Progenitor cell of endocrine pancreas (in vitro differentiated cells): ENCODE measurements at places on chromosomes 2 and 18. TPM values are rescaled to one million over a fixed set of nuclear protein-coding genes. Genes with fewer than 3 reads are reported as not detected.

HDHD2 gene
- 47.2 and 57.0 TPM in 2 replicates for total RNA-seq

RFX8 gene
- not detected in 2 replicates for total RNA-seq

DNA sequence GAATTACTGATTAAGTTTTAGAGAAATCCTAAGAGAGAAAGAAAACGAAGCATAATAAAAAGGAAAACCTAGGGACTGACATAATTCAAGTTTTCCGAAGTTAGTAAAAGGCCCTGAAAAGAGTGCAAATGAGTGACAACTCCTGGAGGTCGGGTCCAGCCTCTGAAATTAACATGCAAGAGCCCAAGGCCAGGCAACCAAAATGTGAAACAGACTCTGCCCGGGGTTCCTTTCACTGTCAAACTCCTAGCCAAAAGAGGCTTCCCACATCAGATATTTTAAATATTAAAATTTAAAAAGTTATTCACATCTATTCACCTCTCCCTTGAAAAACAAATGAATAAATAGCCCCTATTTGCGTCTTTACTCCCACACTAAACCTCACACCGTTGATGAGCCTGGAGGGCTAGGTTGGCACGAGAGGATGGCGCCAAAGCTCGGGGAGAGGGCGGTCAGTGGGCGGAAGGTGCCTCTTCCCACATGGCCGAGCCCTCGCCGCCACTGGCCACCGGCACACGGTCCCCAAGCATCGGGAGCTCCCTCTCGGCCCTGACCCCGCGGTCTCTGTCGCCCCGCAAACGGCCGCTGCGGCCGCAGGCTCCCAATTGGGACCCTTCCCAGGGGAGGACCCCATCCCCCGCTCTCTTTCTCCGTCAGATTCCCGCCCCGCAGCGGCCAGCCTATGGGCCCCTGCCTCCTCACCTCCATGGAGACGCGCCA, 630 bp downstream of the PPM1G start:
- peak overlapping the region; percentile 88 for H3K4me3 ChIP-seq
- H3K27me3 ChIP-seq = peaks cover 7% of the 10 kb centered on the region
- peaks cover 18% of the 10 kb centered on the region for H3K4me1 ChIP-seq

GRCh38 chr18:9209279-9209678, 72.7 kb downstream of the ANKRD12 start:
- H3K27me3 ChIP-seq = no peaks in the 10 kb centered on the region
- H3K36me3 ChIP-seq = peaks cover 9% of the 10 kb centered on the region
- no peak for DNase-seq
- H3K4me1 ChIP-seq = no peaks in the 10 kb centered on the region

GRCh38 chr2:187686416-187687024, 132.3 kb upstream of the TFPI start:
- H3K4me1 ChIP-seq = no peaks in the 10 kb centered on the region
- H3K27ac ChIP-seq = no peak overlapping the region
- H3K36me3 ChIP-seq = no peaks in the 10 kb centered on the region
- no peak for DNase-seq
- no peaks in the 10 kb centered on the region for H3K27me3 ChIP-seq

DNA sequence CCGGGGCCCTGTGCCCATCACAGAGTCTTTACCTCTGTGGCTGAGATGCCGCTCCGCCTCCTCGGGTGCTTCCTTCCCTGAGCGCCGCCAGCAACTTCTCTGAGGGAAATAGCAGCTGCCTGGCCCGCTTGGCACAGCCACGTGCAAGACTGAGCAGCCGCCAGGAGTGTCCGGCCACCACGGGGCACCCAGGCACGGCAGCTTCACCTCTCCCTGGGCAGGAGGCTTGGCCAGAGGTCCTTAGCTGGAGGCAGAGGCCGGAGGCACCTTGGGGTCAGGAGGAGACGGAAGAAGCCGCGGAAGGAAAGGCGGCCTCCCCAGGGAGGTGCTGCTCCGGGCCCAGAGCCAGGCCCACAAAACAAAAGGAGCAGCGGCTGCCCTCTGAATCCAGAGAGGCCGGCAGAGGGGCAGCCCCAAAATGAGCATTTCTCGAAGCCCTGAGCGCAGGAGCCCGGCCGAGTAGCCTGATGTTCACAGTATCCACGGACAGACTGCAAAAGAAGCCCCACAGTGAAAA, 6.0 kb upstream of the LIMS2 start:
- no peak overlapping the region for H3K4me3 ChIP-seq
- no peak for DNase-seq
- H3K4me1 ChIP-seq = no peaks in the 10 kb centered on the region
- H3K27me3 ChIP-seq = peaks cover 49% of the 10 kb centered on the region
- H3K27ac ChIP-seq = no peak overlapping the region

DNA sequence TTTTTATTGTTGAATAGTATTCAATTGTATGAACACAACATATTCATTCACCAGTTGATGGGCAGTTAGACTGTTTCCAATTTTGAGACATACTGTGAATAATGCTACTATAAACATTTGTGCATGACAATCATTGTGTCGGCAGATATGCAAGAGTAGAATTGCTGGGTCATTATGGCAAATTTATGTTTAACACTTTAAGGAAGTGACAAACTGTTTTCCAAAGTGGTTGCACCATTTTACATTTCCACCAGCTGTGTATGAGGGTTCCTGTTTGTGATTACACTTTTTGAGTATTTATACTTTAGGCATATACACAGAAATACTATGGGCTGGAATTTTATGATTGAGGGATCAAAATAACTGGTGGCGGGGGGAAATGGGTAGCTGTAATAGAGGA, 61.2 kb downstream of the MAP4K3 start:
- no peak for DNase-seq
- no peak overlapping the region for H3K4me3 ChIP-seq
- no peaks in the 10 kb centered on the region for H3K27me3 ChIP-seq
- H3K27ac ChIP-seq = peak overlapping the region; percentile 84
- H3K36me3 ChIP-seq = peaks cover 39% of the 10 kb centered on the region

GRCh38 chr18:23353459-23353858, 99.6 kb upstream of the RIOK3 start:
- peak overlapping the region; percentile 93 for H3K27ac ChIP-seq
- DNase-seq = no peak
- no peaks in the 10 kb centered on the region for H3K27me3 ChIP-seq
- H3K4me3 ChIP-seq = no peak overlapping the region

SCN9A gene
- total RNA-seq = 23.5 and 23.7 TPM in 2 replicates

- no peak for DNase-seq
- peaks cover 24% of the 10 kb centered on the region for H3K4me1 ChIP-seq
- H3K4me3 ChIP-seq = no peak overlapping the region
- peak overlapping the region; percentile 9 for H3K27ac ChIP-seq
These were observed 11.1 kb upstream of the EVA1A start for GRCh38 chr2:75571730-75572430.

GRCh38 chr18:8365528-8365927, 243.7 kb upstream of the RAB12 start:
- no peak overlapping the region for H3K4me3 ChIP-seq
- no peaks in the 10 kb centered on the region for H3K36me3 ChIP-seq
- no peaks in the 10 kb centered on the region for H3K4me1 ChIP-seq
- H3K27me3 ChIP-seq = peaks cover 48% of the 10 kb centered on the region
- H3K27ac ChIP-seq = no peak overlapping the region

GRCh38 chr2:186605041-186605440, 15.2 kb downstream of the ITGAV start:
- H3K4me3 ChIP-seq = no peak overlapping the region
- no peaks in the 10 kb centered on the region for H3K27me3 ChIP-seq
- H3K27ac ChIP-seq = peak overlapping the region; percentile 85
- H3K36me3 ChIP-seq = peaks cover 2% of the 10 kb centered on the region
- H3K4me1 ChIP-seq = peaks cover 17% of the 10 kb centered on the region
- no peak for DNase-seq

- peaks cover 24% of the 10 kb centered on the region for H3K27me3 ChIP-seq
- peak overlapping the region; percentile 93 for H3K27ac ChIP-seq
- peak overlapping the region; percentile 58 for H3K4me3 ChIP-seq
- no peak for DNase-seq
These were observed 1.3 kb upstream of the VWA3B start for GRCh38 chr2:98085649-98086048.
